ENCODE measurements at places on chromosomes 12 and 14. TPM values are rescaled to one million over a fixed set of nuclear protein-coding genes. Genes with fewer than 3 reads are reported as not detected.

DNA sequence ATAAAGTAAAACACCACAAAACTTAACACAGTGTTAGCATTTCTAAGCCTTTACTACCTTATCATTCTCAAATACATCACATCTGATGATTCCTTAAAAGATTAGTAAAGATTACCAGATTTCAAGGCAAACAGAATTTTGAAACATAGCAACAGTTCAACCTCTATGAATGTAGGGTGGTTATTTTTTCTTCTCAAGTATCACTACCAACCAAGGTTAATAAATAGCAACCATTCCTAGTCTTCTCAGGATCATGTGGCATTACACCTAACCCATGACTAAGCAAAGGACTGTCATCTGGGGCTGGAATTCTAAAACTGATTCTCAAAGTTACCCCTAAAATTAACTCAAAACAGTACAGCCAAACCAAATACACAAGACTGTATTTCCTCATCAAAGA, 39.4 kb upstream of the CSRNP2 start:
- DNase-seq, result no peak

GRCh38 chr12:23473071-23473470, 476.4 kb downstream of the SOX5 start:
- DNase-seq, result no peak

GRCh38 chr12:68043435-68043834, 54.2 kb downstream of the IFNG-AS1 start:
- DNase-seq, result no peak

DNA sequence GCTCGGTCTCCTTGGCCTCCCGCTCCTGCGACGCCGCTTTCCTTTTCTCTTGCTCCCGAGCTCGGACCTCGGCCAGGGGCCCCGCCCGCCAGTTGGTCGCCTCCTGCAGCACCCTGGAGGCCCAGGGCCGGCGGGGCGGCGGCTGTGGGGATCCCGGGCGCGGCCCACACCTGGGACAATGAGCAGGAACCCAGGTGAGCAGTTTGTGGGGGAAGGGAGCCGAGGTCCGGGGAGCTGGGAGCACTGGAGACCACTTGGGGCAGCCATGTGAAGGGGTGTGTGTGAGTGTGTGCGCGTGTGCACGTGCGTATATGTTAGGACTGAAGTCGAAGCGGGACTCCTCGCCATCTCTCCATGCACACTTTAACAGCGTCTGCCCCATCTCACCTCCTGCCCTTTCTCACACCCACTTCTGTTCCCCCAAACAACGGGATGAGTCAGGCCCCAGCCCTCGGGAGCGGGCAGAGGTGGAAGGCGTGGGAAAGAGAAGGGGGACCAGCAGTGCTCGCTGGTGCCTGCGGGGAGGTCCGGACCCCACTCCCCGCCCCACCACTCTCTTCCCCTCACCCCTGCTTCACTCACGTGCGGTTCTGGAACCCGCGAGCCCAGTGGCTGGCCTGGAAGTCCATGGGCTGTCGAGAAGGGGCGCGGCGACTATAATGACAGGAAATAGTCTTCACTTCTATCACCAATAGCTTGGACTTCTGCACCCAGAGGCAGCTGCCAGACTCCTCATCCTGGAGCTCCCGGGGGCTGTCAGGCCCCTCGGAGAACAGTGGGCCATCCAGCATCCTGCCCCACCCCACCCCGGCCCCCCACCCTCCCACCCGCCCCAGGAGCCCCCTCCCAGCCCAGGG, 450 bp downstream of the DDN start:
- DNase-seq, result peak; percentile 72

DNA sequence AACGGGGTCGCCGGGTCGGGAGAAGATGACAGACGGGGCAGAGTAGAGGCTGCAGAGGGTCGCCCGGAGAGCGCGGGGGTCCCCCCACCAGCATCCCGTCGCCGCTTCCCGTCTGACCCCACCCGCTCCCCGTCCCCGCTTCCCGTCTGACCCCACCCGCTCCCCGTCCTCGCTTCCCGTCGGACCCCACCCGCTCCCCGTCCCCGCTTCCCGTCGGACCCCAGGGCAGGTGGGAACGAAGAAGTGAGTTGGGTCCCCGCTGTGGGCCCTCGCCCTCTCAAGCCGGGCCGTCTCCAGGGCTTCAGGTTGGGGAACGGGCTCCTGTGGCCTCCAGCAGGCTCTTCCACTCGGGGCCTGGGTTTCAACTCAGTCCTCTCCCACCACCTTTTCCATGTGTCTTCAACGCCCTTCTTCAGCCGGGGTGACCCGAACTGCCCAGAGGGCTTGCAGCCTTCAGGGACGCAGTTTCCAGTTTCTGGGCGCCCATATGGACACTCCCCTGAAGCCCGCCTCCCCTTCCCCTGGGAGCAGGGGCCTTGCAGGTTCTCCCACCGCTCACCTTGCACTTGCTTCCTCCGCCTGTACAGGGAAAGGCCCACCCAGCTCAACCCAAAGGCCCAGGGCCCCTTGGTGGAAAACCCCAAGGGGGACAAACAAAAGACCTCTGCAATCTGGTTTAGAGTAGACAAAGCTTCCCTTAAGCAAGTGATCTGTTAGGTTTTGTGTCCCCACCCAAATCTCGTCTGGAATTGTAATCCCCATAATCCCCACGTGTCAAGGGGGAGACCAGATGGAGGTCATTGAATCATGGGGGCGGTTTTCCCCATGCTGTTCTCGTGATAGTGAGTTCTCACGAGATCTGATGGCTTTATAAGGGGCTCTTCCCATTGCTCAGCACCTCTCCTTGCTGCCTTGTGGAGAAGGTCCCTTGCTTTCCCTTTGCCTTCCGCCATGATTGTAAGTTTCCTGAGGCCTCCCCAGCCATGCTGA, 66.5 kb downstream of the TNFAIP2 start:
- DNase-seq, result no peak

DNA sequence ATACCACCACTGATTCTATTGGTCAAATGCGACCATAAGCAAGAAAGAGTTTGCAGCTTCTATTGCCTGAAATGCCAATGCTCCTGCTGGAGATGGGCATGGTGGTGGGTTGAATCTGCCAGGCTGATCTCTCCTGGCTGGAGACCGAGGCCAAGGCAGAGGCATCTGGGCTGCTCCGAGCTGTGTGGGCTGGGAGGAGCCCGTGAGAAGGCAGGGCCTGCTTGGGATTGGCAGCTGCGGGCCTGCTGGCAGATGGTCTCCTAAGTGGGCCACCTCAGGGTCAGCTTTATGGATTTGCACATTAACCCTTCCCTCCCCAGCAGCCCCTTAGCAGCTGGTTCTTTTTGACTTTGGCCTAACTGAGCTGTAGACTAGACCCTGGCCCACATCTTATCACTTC, 25.4 kb downstream of the SRRM4 start:
- no peak for DNase-seq

GRCh38 chr14:35877276-35877675, 51.1 kb downstream of the BRMS1L start:
- no peak for DNase-seq

DNA sequence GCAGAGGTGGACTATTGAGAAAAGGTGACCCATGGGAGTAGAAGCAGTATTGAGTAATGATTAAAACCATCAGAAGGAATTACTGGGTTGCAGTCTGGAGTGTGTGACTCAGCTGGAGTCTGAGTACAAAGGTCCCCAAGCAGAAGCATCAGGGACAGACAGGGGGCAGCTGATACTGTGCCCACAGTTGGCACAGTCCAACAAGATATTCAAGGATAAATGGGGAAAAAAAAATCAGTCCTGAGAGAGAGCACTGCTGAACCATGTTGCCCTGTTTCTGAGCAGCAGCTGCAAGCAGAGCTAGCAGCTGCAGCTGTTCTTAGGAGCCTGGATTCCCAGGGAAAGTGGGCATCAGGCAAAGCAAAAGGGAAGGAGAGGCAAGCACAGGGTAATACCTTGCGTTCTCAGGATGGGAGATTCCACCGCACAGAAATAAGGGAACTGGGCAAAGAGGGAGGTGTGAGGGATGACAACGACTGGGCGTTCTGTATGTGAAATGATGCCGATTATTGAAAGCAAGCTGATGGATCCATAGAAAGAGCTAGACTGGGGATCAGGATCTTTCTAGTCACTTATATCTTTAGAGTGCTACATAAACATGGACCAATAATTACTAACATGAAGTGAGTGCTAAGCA, 17.7 kb downstream of the NEUROD4 start:
- DNase-seq, result peak; percentile 18

DNA sequence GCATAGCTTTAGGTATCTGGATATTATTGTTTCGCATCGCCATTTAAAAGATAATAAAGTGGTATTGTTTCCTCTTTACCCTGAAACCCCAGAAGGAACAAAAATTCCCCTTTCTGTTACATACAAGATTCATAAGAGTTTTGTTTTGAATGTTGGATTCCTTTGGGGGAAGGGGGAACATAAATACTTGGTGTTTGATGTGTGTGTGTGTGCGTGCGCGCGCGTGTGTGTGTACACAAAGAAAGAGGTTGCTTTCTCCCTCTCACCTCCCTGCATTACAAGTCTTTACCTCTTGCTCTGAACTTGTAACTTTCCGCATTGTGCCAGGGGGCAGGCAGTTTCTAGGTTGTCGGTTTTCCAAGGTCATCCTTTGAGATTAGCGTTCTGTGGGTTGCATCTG, 76.4 kb downstream of the GPATCH2L start:
- DNase-seq, result no peak

- no peak for DNase-seq
Measured at GRCh38 chr12:121165316-121165715, 32.6 kb downstream of the P2RX7 start.

DNA sequence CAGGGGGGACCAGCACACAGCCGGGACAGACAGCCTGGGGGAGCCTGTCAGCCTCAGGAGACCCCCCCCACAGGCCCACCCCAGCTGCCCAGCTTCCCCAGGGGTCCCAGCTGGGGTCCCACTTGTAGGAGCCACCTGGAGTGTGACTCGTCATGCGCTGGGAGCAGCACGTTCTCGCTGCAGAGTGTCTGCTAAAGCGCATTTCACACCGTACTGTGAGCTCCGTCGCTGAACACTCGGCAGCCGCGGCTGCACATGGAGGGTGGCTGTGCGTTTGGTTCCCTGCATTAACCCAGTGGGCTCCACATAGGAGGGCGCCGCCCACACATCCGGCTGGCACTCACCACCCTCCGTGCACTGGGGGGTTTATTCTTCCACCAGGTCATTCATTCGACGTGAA, 56.7 kb downstream of the FBRSL1 start:
- DNase-seq, result no peak

GRCh38 chr14:54342806-54343205, 54.0 kb upstream of the CDKN3 start:
- no peak for DNase-seq

GRCh38 chr12:103688376-103689063, 101.4 kb downstream of the STAB2 start:
- DNase-seq, result no peak

DNA sequence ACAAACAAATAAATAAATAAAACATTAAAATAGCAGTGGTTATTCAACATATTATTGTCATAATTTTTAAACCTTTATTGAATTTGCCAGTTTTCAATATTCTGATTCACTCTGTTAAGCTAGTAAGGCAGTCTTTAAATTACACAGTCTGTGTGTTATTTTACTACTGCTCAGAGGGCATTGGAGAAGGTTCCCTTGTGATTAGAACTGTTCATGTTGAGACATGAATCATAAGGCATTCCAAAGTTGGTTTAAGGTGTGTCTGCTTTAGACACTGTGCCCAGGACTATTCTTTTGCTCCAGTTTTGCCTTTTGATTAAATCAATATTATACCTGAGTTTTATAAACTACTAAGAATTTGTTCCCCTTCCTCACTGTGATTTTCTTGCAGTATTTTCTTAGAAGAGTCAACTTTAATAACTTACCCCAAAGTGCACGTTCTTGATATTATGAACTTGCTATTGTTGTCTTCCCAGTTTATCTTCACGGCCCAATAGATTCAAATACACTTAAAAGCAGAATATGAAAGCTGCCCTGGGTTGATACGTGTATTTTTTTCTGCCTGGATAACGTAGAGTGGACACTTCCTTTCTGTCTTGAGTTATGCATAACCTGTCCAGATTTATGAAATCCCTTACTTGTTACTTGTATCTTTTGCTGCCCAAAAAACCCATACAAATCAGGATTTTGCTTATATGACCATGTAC, 105.3 kb upstream of the BCAT1 start:
- no peak for DNase-seq

DNA sequence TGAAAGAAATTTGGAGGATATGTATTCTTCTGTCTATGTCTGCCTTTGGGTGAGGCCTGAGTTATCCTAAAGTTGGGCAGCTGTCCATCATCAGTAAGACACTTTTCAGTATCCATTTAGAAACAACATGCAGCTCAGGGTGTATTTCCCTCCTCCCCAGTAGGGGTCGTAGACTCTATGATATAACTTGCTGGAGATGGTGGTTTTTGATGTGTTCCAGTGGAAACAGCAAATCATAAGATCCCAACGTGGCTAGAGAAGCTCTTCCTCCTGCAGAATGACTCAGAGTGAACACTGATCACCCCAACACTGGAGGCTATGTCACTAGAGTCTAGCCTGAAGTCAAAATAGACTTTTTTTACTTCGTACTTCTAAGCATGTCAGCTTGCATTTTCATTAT, 331.6 kb upstream of the STXBP6 start:
- no peak for DNase-seq

DNA sequence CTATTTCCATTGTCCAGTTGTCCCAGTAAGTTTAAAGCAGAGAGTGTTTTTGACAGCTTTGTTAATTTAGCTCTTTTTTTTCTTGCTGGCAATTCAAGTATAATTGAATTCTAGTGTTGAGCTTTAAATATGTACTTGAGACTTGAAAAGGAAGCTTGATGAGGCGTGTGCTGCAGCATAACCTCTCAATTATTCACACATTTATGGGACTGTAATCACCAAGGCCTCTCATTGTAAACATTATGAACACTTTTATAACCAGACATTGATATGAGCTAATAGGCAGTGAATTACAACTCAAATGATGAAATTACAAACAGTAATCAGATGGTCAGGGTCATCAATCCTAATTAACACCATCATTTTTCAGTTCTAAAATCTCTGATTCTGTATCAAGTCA, 378.0 kb upstream of the DDHD1 start:
- DNase-seq, result no peak

GRCh38 chr14:62947301-62947700, 98.0 kb downstream of the KCNH5 start:
- DNase-seq, result no peak

DNA sequence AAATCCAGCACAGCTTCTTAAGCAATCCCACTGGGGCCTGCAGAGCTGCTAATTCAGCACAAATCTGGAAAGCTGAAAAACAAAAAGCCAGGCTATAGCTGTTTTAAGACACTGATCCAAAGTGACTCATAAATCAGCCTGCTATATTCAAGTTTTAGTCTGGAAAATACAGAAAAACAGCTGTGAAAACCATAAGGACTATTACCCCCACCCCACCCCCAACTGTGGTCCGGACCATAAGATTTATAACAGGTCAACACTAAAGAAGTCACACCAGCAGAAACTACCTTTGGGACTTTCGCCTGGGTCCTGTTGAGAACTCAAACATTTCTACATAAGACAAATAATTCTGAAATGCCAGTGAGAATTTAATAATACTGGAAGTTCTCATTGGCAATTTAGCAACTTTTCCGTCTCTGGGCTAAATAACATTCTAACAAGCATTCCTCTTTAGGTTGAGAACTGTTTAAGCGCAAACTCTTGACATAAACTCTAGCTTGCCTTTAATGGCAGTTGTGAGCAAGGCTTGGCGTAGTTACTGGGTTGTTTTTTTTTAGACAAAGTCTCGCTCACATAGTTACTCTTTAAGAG, 3.3 kb downstream of the LRIG3 start:
- DNase-seq, result no peak

Gene CIROP
- total RNA-seq, result not detected

Gene RNASE7
- 0.23 TPM for total RNA-seq

Gene RPGRIP1
- total RNA-seq, result 0.16 TPM

Gene MLF2
- total RNA-seq, result 58.8 TPM

Gene OVCH1
- 0.06 TPM for total RNA-seq

Gene CAPZA3
- total RNA-seq, result not detected

Gene AVPR1A
- 0.73 TPM for total RNA-seq

Gene DHH
- 0.28 TPM for total RNA-seq

Gene LBHD2
- total RNA-seq, result not detected

Data from pancreas (tissue), 10 donors.